ENCODE measurements at places on chromosomes 13 and 19.

DNA sequence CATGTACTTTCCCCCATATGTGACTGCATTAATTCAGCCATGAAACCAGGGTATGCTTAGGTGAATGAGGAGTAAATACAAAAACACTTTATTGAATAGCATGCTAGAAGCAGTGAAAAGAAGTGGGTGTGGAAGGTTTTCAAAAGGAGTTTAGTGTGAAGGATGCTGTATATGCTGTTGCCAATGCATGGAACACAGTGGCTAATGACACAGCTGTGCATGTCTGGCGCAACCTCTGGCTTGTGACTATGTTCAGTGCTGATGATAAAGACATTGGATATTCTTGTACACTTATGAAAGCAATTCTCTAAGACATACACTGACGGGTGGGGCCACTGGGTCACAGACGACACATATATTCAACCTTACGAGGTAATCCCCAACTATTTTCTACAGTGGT, 55.2 kb downstream of the SOX21 start:
- DNase-seq: no peak

DNA sequence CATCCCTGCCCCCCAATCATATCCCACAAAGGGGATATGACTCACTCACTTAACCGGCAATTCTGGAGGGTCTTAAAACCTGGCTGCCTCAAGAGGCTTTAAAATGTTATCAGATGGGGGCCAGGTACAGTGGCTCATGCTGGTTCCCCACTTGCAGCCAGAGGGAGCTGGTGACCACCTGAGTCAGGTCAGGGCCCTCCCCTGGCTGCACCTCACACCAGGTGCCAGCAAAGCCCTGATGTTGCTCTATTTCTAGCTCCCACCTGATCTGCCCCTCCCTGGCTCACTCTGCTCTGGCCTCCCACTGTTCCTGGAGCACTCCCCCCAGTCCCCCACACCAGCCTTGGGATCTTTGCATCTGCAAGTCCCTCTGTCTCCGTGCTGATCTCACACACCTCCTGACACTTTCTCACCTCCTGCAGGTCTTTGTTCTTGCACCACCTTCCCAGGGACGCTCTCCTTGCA, 14.2 kb downstream of the HPN start:
- DNase-seq: no peak

- DNase-seq: no peak
Measured at GRCh38 chr19:32404933-32405430, 588 bp upstream of the DPY19L3 start.

DNA sequence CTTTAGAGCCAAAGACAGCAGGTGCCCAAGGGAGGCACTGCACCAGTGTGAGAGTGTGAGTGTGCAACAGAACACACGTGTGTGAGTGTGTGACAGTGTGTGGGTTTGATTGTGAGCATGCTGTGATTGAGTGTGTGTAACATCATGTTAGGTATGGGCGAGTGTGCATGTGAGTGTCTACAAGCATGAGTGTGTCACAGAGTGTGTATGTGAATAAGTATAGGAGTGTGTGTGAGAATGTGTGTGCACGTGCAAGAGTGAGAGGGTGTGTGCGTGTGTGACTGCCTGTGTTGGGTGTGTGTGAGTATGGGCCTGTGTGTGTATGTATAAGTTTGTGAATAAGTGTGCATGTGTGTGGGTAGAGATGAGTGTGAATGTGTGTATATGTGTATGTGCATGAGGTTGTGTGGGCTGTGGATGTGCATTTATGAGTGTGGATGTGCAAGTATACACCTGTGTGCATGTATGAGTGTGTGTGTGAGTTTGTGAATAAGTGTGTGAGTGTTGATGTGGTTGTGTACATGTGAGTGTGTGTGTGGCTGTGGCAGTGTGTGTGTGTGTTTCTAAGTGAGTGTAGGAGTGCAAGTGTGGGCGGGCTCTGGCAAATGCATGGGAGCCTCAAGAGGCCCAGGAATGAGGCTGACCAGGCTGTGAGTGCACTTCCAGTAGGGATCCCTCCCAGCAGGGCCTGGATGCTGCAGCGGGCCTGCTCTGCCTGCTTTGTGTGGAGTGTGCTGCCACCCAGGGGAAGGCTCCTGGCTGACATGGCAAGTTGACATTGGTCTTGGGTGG, 198.4 kb downstream of the COL4A1 start:
- no peak for DNase-seq

GRCh38 chr13:113137691-113138298, 15.2 kb downstream of the F10 start:
- no peak for DNase-seq

GRCh38 chr19:14271840-14272239, 65.9 kb upstream of the ADGRL1 start:
- DNase-seq: no peak

All from CD4-positive, alpha-beta T cell treated with Interleukin-4 for 1 hour (primary cell).